H9 (cell line): ENCODE measurements at places on chromosomes 1 and 21.
A peak's percentile ranks its signal among the peaks of the same experiment; 100 is the strongest.

GRCh38 chr1:213987422-213987926 is 299 bp upstream of the PROX1 start:
- peak; percentile 93 for DNase-seq

- no peak for DNase-seq
Measured at GRCh38 chr21:29130270-29130969, at the start of gene MAP3K7CL. Gene MAP3K7CL, plus strand, starts transcription at chr21:29130644. Its CDS starts 2,701 bp downstream, at chr21:29133345.

DNA sequence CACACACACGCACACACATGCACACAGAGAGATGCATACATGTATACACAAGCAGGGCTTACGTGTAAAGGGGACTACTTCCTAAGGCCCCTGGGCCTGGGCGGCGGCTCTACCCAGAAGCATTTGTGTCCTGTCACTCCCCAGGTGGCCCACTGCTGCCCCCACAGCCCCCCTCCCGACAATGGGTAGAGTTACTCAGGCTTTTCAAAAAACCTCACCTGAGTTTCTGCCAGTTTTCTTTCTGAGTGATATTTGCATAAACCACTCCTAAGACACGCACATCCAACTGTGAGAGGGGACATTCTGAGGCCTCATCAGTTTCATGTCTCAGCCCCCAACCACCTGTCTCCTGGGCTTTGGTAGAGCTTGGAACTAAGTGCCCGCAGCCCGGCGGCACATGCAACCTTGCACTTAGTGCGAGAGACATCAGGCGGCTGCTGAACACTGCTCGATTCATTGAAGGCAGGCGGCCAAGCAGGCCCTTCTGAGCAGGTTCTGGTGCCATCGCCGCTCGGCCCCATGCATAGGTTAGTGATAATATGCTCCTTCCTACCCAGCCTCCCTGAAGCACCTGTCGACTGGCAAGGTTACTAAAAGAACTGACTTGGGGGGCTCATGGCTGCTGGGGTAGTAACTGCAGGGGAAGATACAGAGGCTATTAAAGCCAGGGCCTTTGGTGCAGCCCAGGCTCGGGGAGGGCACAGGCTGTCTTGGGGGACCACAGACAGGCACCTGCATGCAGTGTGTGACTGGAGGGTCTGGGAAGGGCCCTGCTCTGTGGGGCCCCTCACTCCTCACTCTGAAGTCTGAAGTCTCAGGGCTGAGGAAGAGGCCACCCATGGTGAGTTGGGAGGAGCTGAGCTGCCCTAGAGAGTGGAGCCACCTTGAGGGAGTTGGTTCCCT is 364.2 kb upstream of the VAMP3 start:
- peak; percentile 21 for DNase-seq

GRCh38 chr1:40774266-40774998 is 9.2 kb upstream of the KCNQ4 start:
- peak; percentile 83 for DNase-seq

GRCh38 chr1:45686015-45686287 is 382 bp downstream of the GPBP1L1 start:
- no peak for DNase-seq
